ENCODE measurements at places on chromosomes 16 and 17.

DNA sequence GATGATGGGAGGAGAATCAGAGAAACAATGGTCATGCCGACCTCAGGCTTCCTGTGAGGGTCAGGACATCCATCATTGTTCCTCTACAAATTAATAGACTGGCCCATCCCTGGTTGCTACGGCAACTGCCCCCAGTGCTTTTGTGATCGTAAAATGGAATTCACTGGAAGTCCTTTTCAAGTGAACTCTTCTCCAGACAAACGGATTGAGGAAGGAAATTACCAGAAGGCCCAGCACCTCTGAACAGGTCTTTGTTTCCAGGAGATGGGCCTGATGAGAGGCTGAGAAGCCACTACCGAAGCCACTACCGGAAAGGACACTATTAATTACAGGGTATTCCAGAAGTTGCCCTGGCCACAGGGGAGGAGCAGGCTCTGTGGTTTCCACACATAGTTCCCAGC, 126.0 kb downstream of the MGAT5B start:
- no peak for DNase-seq

GRCh38 chr16:70294385-70295025, 4.5 kb upstream of the DDX19B start:
- DNase-seq, result no peak

GRCh38 chr17:35257208-35257659, 14.4 kb downstream of the SLFN5 start:
- no peak for DNase-seq

DNA sequence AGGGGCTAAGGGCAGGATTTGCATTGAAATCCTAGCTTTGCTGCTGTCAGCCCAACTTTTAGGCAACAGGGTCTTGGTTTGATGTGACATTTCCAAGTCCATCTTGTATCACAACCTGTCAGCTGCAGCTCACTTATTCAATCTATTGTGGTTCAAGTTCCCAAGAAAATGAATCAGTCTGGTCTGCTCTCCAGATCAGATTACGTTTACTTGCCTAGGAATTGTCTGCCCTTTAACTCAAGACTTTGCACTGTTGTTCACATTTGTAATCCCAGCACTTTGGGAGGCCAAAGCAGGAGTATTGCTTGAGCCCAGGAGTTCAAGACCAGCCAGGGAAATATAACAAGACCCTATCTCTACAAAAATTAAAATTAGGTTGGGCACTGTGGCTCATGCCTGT, 10.0 kb downstream of the STX4 start:
- DNase-seq, result no peak

- no peak for DNase-seq
These were observed 1002.3 kb downstream of the KCNJ18 start for GRCh38 chr17:22694362-22695227.

Measured in hippocampal formation (tissue), 2 donors.